Lung (tissue), 17 donors: ENCODE measurements at places on chromosomes 1 and 21. TPM values are rescaled to one million over a fixed set of nuclear protein-coding genes. Genes with fewer than 3 reads are reported as not detected.

- no peak for DNase-seq
Observed at GRCh38 chr21:43812139-43812821, 22.9 kb downstream of the RRP1 start.

GRCh38 chr1:32753532-32754316 lies 51.2 kb upstream of the SYNC start:
- DNase-seq: peak; percentile 81

- no peak for DNase-seq
Observed at GRCh38 chr1:181726320-181727012, 243.1 kb downstream of the CACNA1E start.

GRCh38 chr1:108661030-108661609 lies at the start of gene HENMT1:
HENMT1 (minus strand) TSS chr1:108661093; CDS start chr1:108659884, 1,209 bp downstream.
- DNase-seq: peak; percentile 85

- DNase-seq: no peak
Observed at GRCh38 chr1:84159533-84160240, 15.6 kb downstream of the PRKACB start.

DNA sequence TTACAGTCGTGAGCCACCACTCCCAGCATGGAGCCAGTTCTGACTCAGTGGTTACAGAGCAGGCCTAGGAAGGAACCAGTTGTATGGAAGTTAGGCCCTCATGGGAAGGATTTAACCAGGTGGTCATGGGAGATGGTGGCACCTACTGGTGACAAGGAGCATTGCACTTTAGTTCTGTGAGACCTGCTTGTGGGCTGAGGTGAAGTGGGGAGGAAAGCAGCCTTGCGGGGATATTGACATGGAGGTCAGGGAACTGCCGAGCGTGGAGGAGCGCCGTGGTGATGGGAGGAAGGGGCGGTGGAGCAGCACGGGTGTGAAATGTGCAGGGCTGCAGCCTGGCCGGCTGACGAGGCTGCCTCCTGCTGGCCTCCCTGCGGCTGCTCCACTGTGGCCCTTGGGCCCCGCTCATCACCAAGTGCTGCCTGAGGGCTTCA lies 100.4 kb downstream of the GALNT2 start:
- DNase-seq: no peak

DNA sequence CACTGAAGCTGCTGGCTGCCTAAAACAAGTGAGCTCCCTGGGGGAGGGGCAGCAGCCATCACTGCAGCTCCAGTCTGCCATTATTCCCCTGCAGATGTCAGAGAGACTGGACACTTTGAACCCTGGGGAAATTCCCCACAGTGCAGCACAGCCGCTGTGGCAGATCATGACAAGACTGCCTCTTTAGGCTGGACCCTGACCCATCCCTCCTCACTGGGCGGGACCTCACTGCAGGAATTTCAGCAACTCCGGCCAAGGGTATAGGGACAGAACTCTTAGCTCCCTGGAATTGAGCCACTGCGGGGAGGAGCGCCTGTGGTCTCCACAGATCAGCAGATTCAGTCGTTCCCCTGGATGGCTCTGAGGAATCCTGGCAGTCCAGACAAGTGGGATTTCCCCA lies 964.6 kb downstream of the BRINP3 start:
- no peak for DNase-seq

- DNase-seq: peak; percentile 56
Observed at GRCh38 chr1:229716069-229716468, 90.0 kb downstream of the URB2 start.

The EMC1 gene
- polyA plus RNA-seq: 22.9 TPM

DNA sequence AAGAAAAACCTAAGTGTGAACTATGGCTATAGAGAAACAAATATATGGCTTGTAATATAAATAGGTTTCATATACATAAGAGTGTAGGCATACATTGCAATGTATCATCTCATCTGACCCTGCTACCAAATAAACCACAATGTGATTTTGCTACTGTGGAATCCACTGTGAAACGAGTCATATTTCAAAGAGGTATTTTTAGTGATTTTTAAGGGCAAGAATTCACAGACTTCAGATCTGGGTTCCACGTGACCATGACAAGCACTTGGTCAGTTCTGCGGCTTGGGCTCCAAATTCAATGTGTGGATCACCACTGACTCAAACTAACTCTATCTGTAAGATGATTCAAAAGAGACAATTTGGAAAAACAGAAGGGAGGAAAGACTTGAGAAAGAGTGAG lies 147.0 kb upstream of the ERG start:
- DNase-seq: no peak

DNA sequence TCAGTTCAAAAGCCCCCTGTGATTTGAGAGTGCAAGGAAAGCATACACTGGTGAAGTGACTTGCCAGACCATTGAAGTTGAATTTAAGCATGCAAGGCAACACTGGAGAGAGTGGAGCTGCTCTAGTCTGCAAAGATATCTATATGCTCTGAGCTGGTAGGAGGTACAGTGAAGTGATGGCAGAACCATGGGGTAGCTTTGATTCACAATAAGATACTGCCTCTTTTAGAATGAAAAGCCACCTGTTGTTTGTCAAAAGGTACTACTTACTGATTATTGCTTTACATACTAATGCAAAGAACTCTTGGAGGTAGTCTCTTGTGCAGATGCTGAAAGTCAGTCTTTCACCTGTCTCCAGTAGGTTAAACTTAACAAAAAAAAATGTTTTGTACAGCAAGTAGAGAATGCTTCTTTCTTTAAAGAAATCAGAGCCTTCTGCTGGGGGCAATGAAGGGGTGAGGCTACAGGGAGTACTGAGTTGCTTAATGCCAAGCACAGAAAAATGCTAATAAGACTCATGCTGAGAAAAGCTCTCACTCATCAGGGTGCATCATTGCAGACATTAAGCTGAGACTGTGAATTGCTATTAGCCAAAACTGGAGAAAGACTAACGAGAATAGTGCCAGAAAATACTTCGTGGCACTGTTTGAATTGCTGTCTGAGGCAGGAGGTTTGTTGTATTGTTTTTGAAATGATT lies 1150.5 kb upstream of the TMPRSS15 start:
- no peak for DNase-seq

The TNNI3K gene
- 1.4 TPM for polyA plus RNA-seq

The CNTN2 gene
- polyA plus RNA-seq: 0.08 TPM

GRCh38 chr21:29242201-29242600 lies 56.5 kb upstream of the BACH1 start:
- no peak for DNase-seq

DNA sequence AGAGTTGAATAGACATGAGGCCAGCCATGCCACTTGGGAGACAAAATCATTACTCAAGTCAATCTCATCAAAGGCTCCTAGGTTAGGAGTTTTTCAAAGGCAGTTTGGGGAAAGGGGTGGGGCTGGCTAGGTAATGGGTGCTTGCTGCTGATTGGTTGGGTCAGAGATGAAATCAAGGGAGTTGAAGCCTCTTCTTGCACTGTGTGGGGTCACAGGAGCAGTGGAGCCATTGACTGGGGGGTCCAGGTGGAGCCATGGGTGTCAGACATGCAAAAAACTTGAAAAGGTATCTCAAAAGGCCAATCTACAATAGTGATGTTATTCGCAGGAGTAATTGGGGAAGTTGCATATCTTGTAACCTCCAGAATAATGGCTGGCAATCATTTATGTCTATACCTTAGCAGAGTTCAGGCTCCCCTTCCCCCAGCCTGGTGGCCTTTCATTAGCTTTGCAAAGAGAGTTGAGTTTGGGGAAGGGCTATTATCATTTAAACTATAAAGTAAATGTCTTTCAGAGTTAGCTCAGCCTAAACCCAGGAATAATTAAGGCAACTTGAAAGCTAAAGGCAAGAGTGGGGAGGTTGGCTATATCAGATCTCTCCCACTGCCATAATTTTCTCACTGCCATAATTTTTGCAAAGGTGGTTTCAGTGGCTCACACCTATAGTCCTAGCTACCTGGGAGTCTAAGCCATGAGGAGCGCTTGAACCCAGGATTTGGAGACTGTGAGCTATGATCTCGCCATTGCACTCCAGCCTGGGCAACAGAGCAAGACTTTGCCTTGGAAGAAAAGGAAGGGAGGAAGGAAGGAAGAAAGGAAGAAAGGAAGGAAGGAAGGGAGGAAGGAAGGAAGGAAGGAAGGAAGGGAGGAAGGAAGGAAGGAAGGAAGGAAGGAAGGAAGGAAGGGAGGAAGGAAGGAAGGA lies 7.8 kb upstream of the PINK1 start:
- DNase-seq: no peak

DNA sequence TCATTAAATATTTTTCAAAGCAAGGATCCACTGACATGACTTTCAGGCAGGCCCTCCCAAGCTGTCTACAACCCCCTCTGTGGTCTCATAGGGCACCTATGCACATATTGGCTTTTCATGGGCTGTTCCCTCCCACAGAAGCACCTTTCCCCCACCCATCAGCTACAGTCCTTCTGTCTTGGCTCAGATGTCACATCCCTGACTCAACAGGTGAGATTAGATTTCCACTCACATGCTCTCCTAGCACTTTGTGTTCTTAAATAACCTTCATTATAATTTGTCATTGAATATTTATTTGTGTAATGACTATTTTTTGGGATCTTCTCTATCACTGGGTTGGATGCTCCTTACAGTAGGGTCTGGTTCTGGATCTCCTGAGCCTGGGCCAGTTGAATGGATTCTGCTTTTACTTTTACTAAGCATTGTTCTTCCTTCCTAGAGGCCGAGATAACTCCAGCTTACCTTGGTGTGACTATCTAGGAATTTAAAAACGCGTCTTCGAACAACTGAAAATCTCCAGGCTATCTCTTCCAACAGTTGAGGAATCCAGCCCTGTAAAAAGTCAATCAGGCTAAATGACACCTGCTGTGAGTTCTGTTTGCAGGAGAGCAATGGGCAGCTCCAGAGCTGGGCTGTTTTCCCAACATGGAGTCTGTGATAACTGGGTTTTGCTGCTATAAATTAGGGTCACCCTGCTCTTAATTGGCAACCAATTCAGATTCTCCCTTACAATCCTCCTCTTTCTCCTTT lies 16.2 kb downstream of the ROR1 start:
- no peak for DNase-seq

DNA sequence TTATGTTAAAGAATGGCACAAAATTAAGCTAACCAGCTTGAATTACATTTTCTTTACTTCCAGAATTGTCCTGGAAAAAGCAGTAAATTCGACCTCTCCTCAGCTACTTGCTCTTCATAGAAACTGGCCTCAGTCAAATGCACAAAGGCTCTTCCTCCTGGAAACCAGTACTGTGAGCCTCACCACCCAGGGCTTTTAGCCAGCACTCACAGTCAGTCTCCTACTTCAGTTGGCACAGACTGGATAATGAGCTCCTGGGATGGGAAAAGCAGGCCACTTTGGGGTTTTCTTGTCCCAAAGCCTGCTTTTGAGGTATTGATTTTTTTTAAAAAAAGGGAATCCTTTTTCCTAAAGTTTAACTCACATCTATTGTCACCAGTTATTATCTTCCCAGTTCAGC lies 40.4 kb downstream of the SCYL3 start:
- DNase-seq: no peak

- no peak for DNase-seq
Observed at GRCh38 chr1:177487481-177487880, 316.7 kb downstream of the BRINP2 start.

- DNase-seq: no peak
Observed at GRCh38 chr1:228906223-228906860, 171.1 kb downstream of the RHOU start.

The ZSWIM5 gene
- polyA plus RNA-seq: 0.96 TPM

The ADAMTS1 gene
- 15.3 TPM for polyA plus RNA-seq

DNA sequence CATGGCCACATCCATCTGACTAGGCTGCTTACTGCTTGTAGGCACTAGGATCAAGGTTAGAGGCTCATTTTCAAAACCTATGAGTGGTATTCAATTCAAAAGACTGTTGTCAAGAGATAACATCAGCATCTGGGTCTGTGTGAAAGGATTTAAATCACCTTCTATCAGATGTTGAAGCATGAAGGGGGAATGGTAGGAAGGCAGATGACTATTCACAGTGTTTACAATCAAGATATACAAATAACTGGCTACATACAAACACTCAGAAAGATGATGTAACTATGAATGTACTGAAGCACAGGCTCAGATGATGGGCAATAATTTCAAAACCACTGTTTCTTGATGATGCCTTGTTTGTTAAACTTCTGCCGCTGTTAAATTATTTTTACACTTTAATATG lies 249.2 kb downstream of the SLC45A1 start:
- peak; percentile 63 for DNase-seq

DNA sequence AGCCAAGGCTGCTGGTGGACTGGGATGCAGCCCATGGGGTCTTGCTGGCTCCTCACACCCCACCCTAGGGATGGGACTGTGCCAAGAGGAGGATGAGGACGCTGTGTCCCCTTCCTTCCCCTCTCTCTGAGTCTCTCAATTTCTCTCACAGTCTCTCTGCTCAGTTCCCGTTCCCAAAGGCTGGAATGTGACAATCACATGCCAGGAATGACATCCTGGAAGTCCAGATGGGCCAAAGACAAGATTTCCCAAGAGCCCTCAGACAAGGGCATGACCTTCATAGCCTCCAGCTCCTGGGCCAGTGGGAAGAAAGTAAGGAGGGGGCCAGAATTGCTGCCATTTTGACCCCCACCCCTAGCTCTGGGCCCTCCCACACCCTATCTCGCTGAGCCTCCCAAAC lies 7.6 kb upstream of the CDCP2 start:
- DNase-seq: no peak

The SOAT1 gene
- polyA plus RNA-seq: 26.0 TPM

The C8B gene
- 1.5 TPM for polyA plus RNA-seq

GRCh38 chr1:155207806-155208540 lies at the start of gene THBS3:
THBS3 (minus strand) TSS chr1:155207897; CDS start chr1:155207876, 21 bp downstream.
- peak; percentile 55 for DNase-seq

- DNase-seq: no peak
Observed at GRCh38 chr1:11492235-11492634, 13.3 kb downstream of the DISP3 start.

- DNase-seq: peak; percentile 57
Observed at GRCh38 chr1:227317011-227317451, 1.3 kb downstream of the CDC42BPA start.
